ENCODE measurements at places on chromosomes 5 and 9.

DNA sequence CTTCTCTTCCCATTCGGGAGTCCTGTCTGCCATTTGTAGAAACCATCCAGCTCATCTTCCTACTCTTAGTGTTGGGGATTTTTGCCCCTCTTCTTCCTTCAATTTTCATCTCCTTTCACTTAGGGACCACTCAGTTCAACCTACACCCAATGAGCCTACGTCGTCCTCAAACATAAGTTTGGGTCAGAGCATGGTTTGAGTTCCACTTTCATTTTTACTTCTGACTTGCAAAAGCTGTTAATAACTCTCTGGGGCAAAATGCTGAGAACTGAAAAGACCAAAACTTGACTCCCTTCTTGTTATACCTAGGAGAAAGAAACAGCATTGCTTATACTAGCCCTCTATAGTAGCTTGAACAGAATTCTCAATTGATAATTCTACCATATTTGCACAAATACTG is 381.5 kb upstream of the MPDZ start:
- DNase-seq = no peak

DNA sequence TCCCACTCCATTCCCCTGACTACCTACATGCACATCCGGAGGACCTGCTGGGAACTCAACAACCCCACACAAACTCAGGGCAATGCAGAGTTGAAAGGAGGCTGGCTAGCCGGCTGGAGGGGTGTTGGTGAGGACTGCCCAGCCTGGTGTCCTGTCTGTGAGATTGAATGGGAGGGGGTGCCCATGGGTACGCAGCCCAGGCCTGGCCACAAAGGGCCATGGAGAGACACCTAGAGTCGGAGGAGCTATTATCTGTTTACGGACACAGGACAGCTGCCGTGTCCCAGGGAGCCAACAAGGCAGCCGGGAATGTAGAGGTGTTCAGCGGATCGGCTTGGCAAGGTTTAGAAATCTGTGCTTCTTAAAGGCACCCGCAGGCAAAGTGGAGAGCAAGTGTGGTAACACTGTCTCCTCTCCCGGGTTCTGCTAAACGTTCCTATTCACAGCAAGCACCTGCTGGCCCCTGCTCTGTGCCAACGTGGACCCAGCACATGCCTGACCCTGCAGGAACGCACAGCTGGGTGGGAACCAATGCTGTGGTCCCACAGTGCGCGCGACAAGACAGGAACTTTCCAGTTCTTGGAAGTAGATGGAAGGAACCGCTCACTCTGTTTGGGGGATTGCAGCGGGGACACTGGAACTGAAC is 166.7 kb downstream of the DAB2IP start:
- DNase-seq = no peak

- no peak for DNase-seq
These were observed 96.7 kb downstream of the SUSD1 start for GRCh38 chr9:112078432-112078831.

DNA sequence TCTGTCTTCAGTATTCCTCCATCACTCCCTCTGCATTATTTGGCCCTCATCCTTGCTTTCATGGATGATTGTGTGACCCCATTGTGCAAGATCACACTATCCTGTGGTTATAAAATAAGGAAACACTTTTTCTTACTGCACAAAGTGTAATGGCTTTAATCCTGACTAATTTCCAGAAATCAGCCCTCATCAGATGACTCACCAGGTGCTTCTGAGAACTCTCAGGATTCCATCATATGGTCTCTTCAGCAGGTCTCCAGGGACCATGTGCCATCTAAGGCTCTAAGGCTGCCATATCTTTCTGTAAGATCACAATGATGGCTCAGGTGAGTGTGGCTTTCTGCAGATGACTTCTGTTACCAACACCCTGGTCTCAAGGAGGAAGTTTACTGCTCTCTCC is 27.3 kb upstream of the FER start:
- DNase-seq = no peak

- DNase-seq = peak; percentile 78
These were observed 479.4 kb downstream of the DMAC1 start for GRCh38 chr9:7320139-7320538.
